ENCODE measurements at places on chromosomes 4 and X.

GRCh38 chr4:105715692-105716278 is 7.2 kb downstream of the GSTCD start:
- DNase-seq = no peak

DNA sequence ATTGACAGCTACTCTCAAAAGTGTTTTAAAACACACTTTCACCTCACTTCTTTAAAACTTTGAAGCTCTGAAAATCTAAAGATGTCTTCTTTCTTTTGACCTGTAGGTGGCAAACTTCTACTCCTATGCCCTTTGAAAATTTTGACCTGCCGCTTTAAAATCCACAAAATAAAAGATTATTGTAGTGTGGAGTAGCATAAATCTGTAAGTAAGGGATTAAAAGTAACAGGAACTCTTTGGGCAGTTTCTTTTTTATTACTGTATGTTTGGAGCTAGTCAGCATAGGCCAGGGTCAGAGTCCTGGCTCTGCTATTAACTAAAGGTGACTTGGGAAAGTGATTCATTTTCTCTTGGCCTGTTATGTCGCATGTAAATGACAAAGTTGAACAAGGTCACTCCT is 25.5 kb downstream of the BBS12 start:
- no peak for DNase-seq

DNA sequence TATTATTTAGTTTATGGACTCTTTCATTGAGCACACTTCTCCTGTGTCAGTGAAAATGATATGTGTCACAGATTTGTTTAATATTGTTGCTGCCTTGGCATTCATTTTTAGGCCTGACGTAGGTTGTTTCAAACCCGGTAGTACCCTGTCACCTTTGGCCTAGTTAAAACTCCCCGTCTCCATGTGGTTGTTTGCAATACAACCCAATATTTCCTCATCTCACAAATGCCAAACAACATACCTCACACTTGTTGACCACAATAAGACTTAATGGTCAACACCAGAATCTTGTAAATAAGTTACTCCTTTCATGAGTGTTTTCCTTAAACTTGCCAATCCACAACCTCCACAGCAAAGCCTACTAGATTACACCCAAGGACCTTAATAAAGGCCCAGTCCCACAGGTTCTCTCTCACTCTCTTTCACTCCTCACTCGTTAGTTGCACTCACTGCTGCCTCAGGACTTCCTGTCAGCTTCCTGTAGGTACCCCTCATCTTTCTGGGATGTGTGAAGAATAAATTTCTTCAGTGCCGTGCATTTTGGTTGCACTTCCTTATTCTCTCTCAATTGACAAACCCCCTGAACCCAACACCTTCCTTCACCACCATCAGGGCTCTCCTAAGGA is 31.3 kb downstream of the IL13RA2 start:
- no peak for DNase-seq

DNA sequence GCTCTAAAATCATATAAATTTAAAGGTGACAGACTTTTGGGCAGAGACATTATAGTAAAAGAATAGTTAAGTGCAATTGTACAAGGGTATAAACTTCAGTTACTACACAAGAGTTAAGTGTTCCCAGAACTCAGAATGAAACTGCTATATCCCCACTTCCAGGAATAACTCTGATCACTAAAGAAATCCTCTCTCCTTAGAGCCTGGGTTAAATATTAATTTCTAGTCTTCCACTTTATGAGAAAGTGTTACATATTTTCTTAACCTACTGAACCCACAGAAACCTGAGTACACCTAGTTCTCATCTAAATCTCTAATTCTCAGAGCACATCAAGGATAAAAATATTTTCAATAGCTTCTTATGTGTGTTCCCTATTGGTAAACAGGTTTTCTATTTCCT is 99.1 kb upstream of the USP38 start:
- no peak for DNase-seq

- DNase-seq = no peak
These were observed 30.7 kb downstream of the ARHGEF9 start for GRCh38 chrX:63754136-63754859.

- DNase-seq = peak; percentile 51
These were observed 632 bp downstream of the CCSER1 start for GRCh38 chr4:90127706-90128345.

DNA sequence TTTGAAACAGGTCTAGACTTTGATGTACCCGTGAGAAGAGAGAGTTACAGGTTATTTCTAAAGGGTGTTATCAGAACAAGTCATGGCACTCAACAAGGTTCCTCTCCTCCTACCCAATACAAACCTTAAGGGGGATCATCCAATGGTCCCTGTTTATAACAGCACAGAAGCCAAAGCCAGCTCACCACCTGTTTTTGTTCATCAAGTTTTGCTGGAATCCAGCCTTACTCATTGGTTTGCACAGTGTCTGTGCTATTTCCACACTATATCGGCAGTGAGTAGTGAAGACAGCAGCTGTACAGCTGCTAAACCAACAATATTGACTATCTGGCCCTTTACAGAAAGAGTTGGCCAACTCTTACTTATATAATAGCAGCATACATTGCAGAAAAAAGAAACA is 262.1 kb upstream of the STS start:
- DNase-seq = no peak

GRCh38 chr4:185437809-185438208 is 12.0 kb upstream of the UFSP2 start:
- DNase-seq = no peak

DNA sequence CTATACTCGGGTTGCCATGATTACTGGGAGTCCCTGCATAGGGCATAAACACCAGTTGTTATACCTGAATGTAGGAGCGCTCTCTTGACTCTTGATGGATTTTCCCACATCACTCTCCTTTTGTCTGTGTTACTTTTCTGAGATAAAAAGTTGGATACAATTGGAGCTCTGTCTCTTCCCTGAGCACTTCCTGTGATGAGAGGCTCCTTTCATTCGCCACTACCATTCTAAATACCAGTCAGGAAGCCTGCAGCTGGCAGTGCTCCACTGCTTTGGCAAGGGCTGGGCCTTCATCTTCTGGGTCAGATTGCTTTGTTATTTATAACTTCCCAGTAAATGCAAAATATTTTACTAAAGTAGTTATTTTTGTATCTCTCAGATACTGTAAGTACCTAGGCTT is 13.9 kb downstream of the TCEANC start:
- no peak for DNase-seq

GRCh38 chr4:13527981-13528820 is 16.1 kb downstream of the NKX3-2 start:
- no peak for DNase-seq

- no peak for DNase-seq
These were observed 93.5 kb upstream of the TRIM2 start for GRCh38 chr4:153110739-153111138.

DNA sequence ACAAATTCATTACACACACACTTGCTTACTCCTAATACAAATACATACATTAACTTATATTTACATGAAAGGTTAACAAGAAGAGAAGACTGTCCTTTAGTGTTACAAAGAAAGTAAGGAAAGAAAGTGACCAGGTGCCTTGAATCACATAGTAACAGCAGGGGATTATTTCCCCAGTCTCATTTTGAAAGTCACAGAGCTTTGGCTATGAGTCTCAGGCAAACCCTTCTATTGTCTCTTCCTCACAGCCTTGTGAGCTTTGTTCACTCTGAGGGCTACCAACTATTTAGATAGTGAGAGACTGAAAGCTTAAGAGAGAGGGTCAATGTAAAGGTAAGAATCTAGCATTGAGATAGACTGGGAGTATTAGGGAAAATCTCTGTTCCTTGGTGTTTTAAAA is 161.6 kb downstream of the NPNT start:
- no peak for DNase-seq

Data from glutamatergic neuron (in vitro differentiated cells).